ENCODE measurements at places on chromosomes 5 and 9.

DNA sequence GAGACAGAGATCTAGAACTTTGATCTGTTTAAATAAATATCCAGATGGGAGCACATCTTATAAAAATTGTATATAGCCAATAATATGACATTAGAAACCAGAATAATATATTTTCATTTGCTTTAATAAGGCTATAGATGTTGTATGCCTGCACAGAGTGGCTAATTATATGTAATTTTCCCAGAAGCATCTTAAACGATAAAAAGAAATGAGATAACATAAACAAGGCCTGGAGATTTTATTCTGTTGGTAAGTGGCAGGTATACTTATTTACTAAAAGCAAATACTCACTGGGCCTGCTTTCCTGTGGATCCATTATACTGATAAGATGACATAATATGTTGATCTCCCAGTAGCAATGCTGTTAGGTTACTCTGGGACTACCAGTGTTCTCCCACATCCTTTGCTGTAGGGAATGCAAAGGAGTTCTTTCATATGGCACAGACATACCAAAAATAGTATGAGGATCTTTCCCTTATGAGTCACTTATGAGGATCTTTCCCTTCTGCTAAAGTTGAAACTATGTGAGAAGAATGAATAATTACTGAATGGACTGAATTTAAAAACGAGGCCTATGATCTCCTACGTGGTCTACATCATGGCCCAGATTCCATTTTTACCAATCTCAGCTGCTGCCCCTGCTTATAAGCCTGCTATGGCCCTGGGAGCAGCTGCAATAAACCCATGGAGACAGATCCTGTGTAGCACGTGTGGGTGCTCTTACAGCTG lies 112.1 kb downstream of the NUDT12 start:
- no peak for DNase-seq

DNA sequence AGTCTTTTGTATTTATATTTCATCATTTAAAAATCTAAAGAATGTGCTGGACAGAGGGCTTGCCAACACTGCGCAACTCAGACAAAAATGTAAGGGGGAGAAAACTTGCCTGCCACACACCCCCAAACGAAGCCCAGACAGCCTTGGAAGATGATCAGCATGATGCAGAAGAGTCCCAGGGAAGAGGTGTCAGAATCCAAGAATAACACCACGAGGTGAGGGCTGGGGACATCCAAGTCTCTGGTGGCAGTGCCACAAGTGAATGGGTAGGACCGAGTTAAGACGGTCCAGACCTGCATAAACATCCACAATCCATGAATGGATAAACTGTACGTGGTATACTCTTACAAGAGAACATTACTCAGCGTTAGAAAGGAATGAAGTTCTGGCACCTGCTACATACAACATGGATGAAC lies 10.4 kb downstream of the EPB41L4B start:
- DNase-seq = no peak

- DNase-seq = no peak
Observed at GRCh38 chr9:38154501-38155421, 85.7 kb upstream of the SHB start.

DNA sequence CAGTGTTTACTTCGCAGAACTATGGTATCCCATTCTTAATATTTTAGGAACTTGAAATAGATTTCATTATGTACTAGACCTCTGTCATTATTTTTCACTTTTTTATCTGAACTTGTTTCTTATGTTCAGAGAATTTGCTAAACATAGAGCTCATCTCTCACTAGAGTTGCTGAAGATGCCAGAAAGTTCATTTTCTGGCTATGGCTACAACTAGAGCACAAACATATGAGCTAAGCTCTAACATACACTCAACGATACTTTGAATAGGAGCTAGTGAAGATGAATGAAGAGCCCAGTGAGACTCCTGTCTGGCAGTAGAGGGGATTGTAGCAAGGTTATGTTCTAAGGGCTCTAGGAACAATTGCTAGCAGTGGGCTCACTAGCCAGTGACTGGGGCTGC lies 582.2 kb downstream of the KIF4B start:
- DNase-seq = no peak

GRCh38 chr9:130663258-130663976 lies 977 bp upstream of the PRDM12 start:
- DNase-seq = no peak

DNA sequence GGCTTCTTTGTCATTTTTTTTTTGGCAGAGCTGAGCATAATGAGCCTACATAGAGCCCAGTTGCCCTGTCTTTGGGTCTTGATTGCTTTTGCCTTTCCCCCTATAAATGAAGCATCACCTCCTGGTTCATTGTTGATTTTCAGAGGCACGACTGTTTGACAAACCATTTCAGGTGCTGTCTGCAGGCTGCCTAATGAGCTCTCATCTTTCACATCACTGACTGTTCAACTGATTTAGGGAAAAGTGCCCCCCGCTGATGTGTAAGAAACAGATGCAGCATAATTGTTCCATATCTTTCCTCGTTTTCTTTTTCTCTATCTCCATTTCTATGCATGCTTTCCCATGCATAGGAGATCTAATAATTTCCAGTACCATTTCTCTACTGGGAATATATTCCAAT lies 338.6 kb downstream of the TMEM38B start:
- no peak for DNase-seq

DNA sequence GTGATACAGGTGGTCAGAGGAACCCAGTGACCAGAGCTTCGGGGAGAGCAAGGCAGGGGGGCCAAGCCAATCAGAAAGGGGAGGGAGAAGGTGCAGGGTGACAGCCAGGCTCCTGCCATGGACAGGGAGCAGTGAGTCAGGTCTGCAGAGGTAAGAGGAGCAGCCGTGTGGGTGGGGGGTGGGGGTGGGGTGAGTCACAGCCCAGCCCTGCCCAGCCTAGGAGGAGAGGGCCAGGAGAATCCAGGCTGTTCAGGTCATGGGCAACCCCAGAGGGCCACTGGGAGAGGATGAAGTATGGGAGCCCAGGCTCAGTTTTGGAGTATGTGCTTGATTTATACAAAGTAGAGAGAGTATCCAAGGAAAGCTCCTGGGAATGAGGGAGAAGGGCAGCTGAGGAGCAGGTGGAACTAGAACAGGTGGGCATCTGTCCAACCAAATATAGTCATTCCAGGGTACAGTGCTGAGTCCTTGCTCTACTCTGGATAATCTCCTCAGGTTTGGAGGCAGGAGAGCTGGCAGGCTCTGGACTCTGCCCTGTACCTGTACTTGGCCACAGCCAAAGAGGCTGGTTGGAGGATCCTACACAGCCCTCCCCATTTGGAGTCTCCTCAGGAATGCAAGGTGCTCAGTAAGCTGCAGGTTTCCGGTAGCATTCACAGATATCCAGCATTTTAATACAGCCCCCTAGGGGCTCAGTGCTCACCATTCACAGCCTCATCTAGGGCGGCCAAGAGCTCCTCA lies 1.6 kb downstream of the HBEGF start:
- peak; percentile 27 for DNase-seq

DNA sequence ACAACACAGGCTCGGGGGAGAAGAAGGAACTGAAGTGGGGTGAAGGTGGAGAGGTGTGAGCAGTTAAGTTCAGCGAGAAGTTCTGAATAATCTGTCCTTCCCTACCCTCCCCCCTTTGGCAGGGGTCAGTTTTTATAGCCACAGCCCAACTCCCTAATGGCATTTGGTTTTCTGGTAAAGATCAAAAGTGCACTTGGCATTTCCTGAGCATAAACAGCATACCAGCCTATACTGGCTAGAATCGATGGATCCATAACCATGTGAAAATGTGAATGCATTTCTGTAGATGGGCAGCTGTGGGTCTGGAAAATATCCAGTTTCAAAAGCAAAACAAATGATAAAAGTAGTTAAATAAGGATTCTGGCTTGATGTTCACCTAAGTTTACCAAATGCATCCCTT lies 410.9 kb downstream of the PLK2 start:
- DNase-seq = no peak

DNA sequence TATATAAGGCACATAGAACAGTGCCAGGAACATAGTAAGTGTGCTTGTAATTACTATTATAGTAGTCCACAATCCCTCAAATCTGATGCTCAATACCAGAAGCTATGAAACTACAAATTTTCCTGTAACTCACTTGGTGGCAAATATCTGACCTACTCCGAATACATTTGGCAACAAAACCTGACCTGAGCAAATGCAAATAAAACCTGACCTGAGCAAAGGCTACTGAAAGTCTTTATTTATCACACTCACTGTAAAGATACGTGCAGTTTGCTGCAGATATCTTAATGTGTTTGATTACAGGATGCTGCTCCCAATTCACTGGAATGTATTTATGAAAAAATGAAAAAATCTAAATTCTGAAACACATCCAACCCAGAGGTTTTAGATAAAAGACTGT lies 7.1 kb downstream of the MEGF9 start:
- no peak for DNase-seq

All from CD4-positive, alpha-beta T cell (primary cell).